Amniotic stem cell (primary cell): ENCODE measurements at places on chromosomes 16 and 17.

GRCh38 chr16:48317614-48318315 is 67.4 kb downstream of the SIAH1 start:
- no peak for DNase-seq

- DNase-seq, result no peak
These were observed 17.3 kb downstream of the NATD1 start for GRCh38 chr17:21235921-21236320.

- DNase-seq, result no peak
These were observed 12.5 kb downstream of the CYB5B start for GRCh38 chr16:69436896-69437295.

GRCh38 chr16:53036066-53036465 is 16.6 kb downstream of the CHD9NB start:
- no peak for DNase-seq

- DNase-seq, result peak; percentile 44
These were observed 7.7 kb downstream of the IL34 start for GRCh38 chr16:70653809-70654771.

DNA sequence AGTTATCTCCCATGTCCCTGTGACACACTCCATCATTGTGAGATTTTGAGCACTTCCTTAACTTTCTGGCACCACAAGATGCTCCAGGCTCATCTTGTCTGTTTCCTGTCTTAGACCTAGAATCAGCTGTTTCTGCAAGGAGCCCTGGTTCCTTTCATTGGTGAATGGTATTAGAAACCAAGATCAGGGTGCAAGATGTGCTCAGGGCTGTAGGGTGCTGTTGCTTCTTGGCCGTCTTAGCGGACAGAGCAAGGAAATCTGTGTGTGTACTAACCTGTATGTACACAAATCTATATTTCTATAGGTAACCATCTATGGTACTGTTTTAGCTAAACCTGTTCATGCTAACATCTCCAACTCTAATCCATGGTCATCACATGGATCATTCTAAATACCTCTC is 8.1 kb upstream of the PRM1 start:
- no peak for DNase-seq

DNA sequence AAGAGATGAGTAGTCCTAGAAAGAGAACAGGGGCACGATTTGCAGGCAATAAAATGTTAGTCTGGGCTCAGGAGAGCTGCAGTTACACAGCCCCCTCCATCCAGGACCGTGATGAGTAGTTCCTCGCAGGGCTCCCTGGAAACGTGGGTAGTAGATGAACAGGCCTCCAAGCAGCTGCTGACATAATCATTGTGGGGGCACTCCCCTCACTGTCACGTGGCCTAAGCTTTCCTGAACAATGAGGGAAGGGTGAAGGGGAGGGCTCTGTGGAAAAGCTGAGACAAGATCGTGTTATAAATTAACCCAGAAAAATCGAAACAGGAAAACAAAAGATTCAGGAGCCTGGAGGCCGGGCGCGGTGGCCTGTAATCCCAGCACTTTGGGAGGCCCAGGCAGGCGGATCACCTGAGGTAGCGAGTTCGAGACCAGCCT is 1.3 kb upstream of the PER1 start:
- peak; percentile 74 for DNase-seq

GRCh38 chr17:35467824-35468223 is 19.3 kb upstream of the SLFN13 start:
- no peak for DNase-seq

DNA sequence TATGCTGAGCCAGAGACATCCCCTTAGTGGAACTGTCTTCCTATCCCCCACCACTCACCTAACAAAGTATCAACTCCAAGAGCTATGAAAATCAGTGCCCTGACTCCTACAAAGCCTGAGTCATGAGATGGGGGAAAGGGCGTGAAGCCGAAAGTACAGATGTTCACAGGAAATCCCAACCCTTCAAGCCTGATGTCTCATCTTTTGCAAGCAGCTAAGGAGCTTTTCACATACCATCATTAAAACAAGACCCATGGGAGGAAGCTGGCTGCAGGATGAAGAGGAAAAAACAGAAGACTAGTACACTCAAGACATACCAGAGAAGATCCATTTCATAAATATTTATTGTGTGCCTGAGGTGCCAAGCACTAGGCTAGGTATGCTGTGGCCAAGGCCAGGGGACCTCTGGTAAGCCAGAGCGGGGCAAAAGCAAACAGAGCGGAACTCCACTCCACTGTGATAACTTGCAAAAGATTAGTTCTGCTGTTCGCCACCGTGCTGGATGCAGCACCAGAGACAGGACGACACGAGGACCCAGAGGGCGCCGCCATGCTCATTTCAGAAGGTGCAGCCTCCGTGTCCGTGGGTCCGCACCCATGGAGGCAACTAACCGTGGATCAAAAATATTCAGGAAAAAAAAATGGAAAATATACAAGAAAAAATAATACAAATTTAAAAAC is 4.5 kb upstream of the MNT start:
- DNase-seq, result peak; percentile 45

GRCh38 chr17:72646176-72646575 is 446.3 kb downstream of the SLC39A11 start:
- DNase-seq, result no peak

- no peak for DNase-seq
These were observed 7.8 kb downstream of the SUPT4H1 start for GRCh38 chr17:58344047-58344790.
